Stimulated activated CD4-positive, alpha-beta T cell treated with anti-CD3 and anti-CD28 coated beads, Interleukin-2, amount 100 ng/mL, for 4 hours (primary cell): ENCODE measurements at places on chromosomes 5 and 9.

- DNase-seq = no peak
Measured at GRCh38 chr5:168234133-168234532, 57.3 kb upstream of the WWC1 start.

- no peak for DNase-seq
Measured at GRCh38 chr9:126171641-126172040, 155.0 kb upstream of the MVB12B start.

- no peak for DNase-seq
Measured at GRCh38 chr5:178201221-178201926, 3.0 kb upstream of the HNRNPAB start.

DNA sequence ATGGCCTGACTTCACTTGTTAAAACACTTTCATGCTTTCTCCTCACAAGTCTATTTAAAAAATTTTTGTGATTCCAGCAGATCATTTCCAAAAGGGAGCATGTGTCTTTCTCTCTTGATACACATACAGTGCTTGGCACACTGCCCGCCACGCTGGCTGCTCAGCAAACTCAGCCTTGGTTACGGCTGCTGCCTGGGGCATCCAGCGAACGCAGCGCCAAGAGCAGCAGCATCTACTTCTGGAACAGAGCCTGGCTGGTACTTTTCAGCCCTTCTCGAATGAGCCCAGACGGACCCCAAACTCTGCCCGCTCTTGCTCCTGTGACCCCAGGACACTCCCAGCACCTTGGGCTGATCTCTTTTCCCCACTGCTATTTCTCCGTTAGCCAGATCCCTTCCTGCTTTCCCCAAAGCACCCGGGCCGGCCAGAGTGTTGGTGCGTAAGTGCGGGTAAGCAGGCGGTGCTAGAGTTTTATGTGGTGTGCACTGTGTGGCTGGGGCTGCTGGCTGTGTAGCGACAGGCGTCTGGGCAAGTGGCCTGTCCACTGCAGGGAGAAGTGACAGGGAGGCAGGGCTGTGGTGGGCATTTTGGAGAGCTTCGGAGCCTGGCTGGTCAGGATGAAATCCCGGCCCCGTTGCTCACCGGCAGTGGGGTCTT is 73.2 kb downstream of the SH3PXD2B start:
- no peak for DNase-seq

- DNase-seq = no peak
Measured at GRCh38 chr5:64874753-64875152, 106.0 kb downstream of the CWC27 start.
